ENCODE measurements at places on chromosomes 5 and 9.

GRCh38 chr5:109903061-109903460 lies 213.3 kb downstream of the MAN2A1 start:
- no peak for DNase-seq

- DNase-seq, result no peak
These were observed 439.0 kb downstream of the CSNK1G3 start for GRCh38 chr5:123950701-123951581.

GRCh38 chr5:17761326-17761725 lies 127.1 kb downstream of the TAF11L14 start:
- no peak for DNase-seq

- no peak for DNase-seq
These were observed 933.6 kb downstream of the CDH12 start for GRCh38 chr5:21919414-21920022.

- DNase-seq, result no peak
These were observed 305.5 kb downstream of the ARRDC3 start for GRCh38 chr5:91077623-91078022.

DNA sequence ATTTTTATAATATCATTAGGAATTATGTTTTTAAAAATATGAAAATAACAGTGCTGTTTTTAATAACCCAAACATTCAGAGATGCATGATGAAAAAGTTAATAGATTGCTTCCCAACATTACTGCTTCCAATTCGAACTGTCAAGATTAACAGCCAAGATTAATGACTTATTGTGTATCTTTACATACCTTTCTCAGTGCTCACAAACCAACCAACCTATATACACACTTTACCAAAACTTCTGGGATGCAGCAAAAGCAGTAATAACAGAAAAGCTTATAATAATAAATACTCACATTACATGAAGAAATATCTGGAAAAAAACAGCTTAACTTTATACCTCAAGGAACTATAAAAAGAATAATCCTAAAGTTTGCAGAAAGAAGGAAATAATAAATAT lies 82.1 kb downstream of the TMEM232 start:
- no peak for DNase-seq

GRCh38 chr9:83220730-83221129 lies 157.8 kb upstream of the RASEF start:
- DNase-seq, result no peak

- DNase-seq, result no peak
These were observed 9.3 kb upstream of the KIF4B start for GRCh38 chr5:155004138-155004744.

GRCh38 chr5:58224661-58225060 lies 235.2 kb downstream of the PLK2 start:
- DNase-seq, result no peak

DNA sequence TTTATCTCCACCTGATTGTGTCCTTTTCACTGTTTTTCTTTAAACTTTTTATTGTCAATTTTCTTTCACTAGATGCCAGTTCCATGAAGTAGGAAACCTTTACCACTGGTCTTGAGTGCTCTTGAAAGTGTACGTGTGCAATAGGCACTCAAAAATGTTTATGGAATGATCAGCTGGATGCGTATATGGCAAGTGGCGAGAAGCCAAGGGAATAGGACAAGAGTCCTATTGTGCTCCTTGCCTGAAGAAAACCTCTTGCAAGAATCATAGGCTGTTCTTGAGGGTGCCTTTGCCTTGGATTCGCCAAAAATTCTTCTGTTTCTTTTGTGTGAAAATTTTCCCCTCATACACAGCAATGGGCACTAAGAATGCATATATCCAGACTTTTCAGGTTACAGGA lies 97.7 kb downstream of the GHR start:
- DNase-seq, result no peak
